ENCODE measurements at places on chromosomes 7 and 10.

DNA sequence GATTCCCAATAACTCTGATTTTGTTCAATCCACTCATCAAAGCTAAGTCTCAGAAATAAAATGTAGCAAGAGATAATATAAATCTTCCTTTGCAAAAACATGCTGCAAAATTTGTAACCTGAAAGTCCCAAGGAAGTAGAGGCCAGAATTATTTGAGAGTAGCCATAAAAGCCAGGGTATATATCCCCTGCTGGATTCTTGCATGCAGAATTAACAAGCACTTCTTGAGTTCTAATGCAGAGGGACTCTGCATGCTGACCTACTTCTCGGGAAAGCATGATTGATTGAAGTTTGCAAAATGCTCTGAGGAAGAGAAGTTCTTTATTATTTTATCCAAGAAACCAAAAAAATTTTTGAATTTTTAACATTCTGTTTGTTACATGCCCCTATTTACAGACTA, 121.6 kb downstream of the THSD7A start:
- no peak for DNase-seq

DNA sequence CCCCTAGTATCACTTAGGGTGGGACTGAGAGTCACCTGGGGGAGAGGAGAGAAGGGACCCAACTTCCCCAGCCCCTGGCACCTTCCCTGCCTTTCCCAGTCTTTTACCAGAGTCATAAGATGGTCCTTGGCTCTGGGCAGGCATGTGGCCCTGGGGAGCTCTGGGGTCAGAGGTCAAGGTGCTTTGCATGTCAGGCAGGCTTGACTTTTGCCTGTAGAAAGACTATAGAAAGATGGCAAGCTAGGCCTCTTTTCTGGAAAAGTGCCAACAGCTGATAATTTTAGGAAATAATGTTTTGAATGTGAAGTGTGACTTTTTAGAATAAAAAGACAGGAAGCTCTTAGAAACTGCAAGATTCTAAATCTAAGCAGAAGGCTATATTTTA, 67.5 kb downstream of the MKI67 start:
- no peak for DNase-seq

- no peak for DNase-seq
Measured at GRCh38 chr10:29698773-29699490, 64.2 kb upstream of the SVIL start.

DNA sequence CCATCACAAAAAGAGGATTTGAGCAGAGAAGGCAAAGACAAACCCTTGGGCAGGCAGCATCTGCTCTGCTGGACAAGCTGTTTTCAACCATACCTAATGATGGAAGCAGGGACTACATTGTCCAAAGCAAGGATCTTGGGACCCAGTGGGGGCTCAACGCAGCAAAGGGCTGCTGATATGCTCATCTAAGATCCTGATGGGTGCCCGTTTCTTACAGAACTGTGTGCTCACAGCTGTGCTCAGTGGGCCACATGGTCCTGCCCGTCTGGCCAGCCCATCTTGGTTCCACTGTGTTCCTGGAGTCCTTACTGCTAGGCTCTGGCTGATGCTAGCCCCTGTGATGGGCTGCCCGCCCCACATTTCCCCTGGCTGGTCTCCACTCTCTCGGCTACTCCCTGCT, 36.1 kb downstream of the GPRIN2 start:
- DNase-seq, result no peak

GRCh38 chr7:133529861-133530260, 277.0 kb downstream of the EXOC4 start:
- DNase-seq, result no peak

GRCh38 chr7:143485094-143485493, 7.4 kb downstream of the TAS2R41 start:
- no peak for DNase-seq

DNA sequence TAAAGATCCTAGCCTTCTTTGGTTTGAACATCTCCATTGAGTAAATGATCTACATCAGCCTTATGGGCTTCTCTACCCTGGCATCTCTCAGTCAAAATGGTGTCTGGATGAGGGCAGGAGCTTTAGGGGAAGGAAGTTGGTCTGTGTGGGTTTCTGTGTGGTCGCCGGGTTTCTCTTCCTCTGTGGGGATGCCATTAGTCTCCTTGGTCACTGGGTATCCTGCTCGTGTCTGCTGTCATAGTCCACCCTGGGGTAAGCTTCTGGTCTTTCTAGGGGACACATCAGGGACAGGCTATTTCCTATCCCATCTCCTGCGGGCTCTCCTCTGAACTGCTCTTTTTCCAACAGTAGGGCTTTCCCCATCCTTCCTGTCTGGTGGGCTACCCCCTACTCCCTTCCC, 150.3 kb upstream of the NPY start:
- no peak for DNase-seq

DNA sequence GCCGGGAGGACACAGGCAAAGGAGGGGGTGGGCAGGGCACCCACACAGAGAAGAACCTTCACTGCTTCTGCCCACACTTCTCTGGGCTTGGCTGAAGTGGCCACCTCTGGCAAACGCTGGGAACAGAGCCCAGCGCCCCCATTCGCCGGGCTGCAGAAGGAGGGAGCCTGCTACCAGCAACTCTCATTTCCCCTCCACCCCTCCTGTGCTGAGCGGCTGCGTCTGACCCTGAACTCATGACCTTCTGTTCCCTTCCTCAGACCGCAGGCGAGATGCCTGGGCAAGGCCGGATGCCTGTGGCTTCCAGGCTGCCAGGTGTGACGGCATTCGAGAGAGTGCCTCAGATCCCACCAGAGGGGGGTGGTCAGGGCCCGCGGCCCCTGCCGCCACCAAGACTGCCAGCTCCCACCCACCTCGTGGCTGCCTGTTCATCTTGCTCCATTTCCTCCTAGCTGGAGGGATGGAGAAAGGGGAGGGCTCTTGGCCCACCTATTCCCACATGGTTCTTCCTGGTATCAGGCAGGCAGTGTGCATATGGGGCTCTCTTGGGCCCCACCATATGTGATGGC, 19.8 kb downstream of the DNAJB12 start:
- DNase-seq, result no peak

DNA sequence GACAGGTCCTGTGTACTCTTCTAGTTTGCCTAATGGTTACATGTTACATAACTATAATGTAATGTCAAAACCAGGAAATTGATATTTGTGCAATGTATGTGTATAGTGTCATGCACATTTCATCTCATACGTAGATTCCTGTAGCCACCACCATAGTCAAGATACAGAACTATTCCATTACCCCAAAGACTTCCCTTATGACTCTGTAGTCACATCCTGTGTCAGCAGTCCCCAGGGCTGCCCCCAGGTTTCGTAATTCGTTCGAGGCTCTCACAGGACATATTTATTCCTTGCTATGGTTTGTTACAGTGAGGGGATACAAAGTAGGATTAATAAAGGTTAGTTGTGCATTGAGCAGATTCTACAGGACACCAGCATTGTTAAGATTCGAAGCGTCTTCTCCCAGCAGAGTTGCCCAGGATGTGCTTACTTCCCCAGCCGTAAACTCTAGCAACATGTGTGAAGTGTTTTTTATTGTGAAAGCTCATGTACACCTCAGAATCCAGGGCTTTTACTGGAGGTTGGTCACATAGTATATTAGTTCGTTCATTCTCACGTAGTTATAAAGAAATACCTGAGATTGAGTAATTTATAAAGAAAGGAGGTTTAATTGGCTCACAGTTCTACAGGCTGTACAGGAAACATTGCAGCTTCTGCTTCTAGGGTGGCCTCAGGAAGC, 18.6 kb downstream of the RABGEF1 start:
- no peak for DNase-seq

DNA sequence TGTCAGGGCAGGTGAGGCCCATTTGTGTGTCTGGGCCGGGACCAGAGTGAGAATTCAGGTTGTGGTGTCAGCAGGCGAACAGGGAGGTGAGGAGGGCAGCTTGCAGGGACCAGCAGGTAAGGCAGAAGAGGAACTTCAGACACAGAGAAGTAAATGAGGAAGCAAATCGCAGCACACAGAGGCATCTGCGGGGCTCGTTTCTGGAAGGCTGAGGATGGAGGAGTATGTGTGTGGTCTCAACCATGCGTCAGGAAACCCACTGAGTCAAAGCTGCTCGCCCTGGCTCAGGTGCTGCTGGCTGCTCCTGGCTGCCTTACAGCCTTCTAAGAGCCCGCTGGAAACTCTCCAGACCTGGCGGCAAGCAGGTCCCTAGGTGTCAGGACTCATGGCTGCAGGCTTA, 26.9 kb upstream of the PITRM1 start:
- DNase-seq, result no peak

DNA sequence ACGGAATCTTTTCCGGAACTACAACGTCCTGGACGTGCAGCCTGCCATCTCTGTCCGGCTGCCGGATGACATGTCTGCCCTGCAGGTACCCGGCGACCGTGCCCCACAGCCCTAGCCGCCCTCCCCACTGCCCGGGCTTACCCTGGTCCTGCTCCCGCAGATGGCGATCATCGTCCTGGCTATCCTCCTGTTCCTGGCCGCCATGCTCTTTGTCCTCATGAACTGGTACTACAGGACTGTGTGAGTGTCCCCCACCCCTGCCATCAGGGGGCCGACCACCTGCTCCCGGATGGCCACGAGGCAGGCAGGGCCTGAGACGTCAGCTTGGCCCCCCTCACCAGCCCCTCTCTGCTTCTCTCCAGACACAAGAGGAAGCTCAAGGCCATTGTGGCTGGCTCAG, 38.0 kb upstream of the VSIR start:
- DNase-seq, result no peak

DNA sequence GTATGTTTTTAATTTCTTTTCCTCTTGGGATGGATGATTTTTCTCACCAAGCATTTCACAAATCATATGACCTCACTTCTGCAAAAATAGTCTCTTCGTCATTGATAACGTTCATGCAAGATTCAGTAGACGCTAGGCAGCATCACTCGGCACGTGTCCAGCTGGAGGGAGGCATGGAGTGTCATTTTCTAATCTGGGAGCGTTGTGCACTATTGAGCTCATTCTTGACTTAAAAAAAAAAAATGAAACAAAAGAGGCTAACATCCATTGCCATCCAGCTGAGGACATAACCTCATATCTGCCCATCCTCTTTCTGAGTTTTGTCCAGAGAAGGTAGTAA, 56.2 kb downstream of the COL17A1 start:
- DNase-seq, result no peak

GRCh38 chr7:39950473-39951225, 593 bp downstream of the CDK13 start:
- peak; percentile 12 for DNase-seq

DNA sequence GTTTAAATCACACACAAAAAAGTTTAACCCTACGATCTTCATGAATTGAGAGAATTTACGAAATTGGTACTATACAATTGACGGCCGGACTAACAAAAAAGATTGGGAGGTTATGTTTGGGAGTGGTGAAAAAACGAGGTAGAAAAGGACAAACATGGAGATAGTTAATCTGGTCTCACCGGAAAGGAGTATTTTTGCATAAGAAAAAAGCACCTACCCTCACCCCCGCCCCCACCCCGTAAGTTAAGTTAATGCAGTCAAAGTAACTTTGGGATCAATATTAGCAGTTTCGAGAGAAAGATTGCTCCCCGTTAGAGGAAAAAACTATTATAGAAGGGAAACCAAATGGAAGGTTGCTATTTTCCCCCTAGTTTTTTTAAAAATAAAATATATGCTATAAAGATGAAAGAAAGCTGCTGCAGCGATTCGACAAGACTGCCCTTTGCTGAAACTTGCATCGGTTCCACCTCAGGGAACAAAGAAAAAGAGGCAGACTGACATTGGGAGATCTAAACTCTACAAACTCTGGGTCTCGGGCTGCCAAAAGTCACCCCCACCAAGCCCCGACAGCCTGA, 3.5 kb downstream of the SP8 start:
- no peak for DNase-seq

- DNase-seq, result no peak
Measured at GRCh38 chr10:80585812-80586211, 48.1 kb downstream of the SH2D4B start.

DNA sequence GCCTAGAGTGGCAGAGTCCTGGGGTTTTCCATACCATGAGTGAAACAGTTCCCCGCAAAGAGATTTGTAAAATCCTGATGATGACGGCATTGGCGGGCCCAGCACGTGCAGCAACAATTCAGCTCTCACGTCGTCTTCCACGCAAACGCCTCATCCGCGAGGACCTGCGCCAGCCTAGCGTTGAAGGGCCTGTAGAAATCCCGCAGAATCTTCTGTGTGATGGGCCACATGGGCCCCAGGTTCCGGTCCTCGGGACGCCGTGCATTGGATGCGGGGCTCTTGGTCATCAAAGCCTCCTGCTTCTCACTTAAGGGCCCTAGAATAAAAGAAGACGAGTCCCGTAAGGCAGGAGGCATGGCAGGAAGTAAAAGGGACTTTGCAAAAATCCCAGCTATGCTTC, 83.4 kb downstream of the CHST15 start:
- DNase-seq, result no peak

GRCh38 chr10:102612964-102613275, 31.4 kb upstream of the TRIM8 start:
- DNase-seq, result no peak

- no peak for DNase-seq
Measured at GRCh38 chr10:18576586-18576985, 74.8 kb downstream of the NSUN6 start.

GRCh38 chr10:22544325-22545068, 169.9 kb downstream of the PIP4K2A start:
- no peak for DNase-seq

- DNase-seq, result no peak
Measured at GRCh38 chr10:62514079-62514693, 140.0 kb downstream of the ZNF365 start.

DNA sequence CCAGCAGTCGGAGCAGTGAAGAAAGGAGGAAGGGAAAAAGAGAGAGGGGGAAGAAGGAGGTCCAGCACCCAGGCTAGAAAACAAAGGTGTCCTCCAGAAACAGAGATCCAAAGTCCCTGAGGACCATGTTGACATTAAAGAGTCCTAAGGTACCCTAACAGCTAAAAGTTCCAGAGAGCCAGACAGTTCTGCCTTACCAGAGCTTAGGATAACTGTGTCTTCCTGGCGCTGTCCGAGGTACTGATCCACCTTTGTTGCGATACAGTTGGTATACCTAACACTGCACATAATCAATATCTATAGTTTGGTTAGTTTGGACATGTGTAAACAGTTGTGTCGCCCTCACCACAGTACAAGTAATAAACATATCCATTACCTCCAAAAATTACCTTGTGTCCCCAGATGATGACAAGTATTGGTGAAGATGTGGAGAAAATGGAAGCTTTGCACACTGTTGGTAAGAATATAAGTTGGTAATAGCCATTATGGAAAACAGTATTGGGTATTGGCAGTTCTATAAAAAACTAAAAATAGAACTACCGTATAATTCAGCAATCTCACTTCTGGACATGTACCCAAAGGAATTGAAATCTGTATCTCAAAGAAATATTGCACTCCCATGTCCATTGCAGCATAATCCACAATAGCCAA, 59.8 kb downstream of the GRID1 start:
- peak; percentile 53 for DNase-seq

GRCh38 chr7:15685358-15686294, 857 bp downstream of the MEOX2 start:
- DNase-seq, result peak; percentile 13

DNA sequence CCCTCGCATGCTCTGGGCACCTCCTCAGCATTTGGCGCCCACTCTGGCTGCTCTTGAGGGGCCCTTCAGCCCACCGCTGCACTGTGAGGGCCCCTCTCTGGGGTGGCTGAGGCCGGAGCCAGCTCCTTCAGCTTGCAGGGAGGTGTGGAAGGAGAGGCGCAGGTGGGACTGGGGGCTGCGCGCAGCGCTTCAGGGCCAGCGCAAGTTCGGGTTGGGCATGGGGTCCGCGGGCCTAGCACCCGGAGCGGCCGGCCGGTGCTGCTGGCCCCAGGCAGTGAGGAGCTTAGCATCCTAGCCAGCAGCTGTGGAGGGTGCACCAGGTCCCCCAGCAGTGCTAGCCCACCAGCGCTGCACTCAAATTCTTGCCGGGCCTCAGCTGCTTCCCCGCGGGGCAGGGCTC, 305.6 kb upstream of the ANKRD30A start:
- no peak for DNase-seq

- DNase-seq, result no peak
Measured at GRCh38 chr10:74249865-74250264, 98.8 kb downstream of the ADK start.
